ENCODE measurements at places on chromosomes 5 and 9. TPM values are rescaled to one million over a fixed set of nuclear protein-coding genes. Genes with fewer than 3 reads are reported as not detected.

The ALDH1A1 gene
- 124 TPM for total RNA-seq

The FST gene
- total RNA-seq: 47.7 TPM

The GRXCR2 gene
- total RNA-seq: not detected

The PCDHA7 gene
- total RNA-seq: 0.15 TPM

The SLC6A3 gene
- total RNA-seq: not detected

The SLCO6A1 gene
- total RNA-seq: not detected

The DNAJA1 gene
- total RNA-seq: 141 TPM

The SOHLH1 gene
- total RNA-seq: not detected

The C5 gene
- 2.3 TPM for total RNA-seq

The SGCD gene
- total RNA-seq: under 0.01 TPM

The MEGF10 gene
- total RNA-seq: 0.97 TPM

The AQP7 gene
- not detected for total RNA-seq

The CDH6 gene
- 1.1 TPM for total RNA-seq

The PITX1 gene
- total RNA-seq: 0.32 TPM

The MVB12B gene
- total RNA-seq: 2.1 TPM

The OTULINL gene
- 0.15 TPM for total RNA-seq

The NCS1 gene
- 28.1 TPM for total RNA-seq

The OR1L8 gene
- not detected for total RNA-seq

The ASTN2 gene
- total RNA-seq: 1.9 TPM

The ADCY2 gene
- not detected for total RNA-seq

The JAKMIP2 gene
- not detected for total RNA-seq

The PKD2L2 gene
- not detected for total RNA-seq

The SPINK13 gene
- not detected for total RNA-seq

The EFNA5 gene
- 15.0 TPM for total RNA-seq

The GABRA1 gene
- total RNA-seq: not detected

The WDR41 gene
- total RNA-seq: 104 TPM

The CD72 gene
- total RNA-seq: not detected

The MLLT3 gene
- 14.9 TPM for total RNA-seq

The SCGB3A1 gene
- not detected for total RNA-seq

The TRPM3 gene
- 1.6 TPM for total RNA-seq

The OBP2A gene
- not detected for total RNA-seq

The SPATA6L gene
- 0.61 TPM for total RNA-seq

The IDNK gene
- total RNA-seq: 2.9 TPM

The FREM1 gene
- under 0.01 TPM for total RNA-seq

The DMRTA1 gene
- 0.32 TPM for total RNA-seq

The RETREG1 gene
- total RNA-seq: 0.15 TPM

The BTNL3 gene
- not detected for total RNA-seq
